ENCODE measurements at places on chromosomes 11 and 22.

DNA sequence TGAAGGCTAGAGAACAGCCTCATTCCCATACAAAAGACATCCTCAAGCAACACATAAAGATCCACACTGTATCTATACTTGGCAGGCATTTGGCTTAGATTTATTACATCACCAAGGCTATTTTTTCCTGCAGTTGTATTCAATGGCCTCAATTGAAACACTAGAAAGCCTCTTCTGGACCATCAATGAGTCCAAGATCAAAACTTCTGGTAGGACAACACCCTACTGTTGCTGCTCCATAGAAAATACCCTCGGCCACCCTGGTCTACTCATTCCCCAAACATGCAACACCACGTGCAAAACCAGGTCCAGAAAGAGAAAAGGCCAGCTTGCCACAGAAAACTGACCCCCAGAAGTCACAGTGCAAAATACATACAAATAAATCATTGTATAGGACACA lies 56.9 kb upstream of the CADM1 start:
- no peak for DNase-seq

DNA sequence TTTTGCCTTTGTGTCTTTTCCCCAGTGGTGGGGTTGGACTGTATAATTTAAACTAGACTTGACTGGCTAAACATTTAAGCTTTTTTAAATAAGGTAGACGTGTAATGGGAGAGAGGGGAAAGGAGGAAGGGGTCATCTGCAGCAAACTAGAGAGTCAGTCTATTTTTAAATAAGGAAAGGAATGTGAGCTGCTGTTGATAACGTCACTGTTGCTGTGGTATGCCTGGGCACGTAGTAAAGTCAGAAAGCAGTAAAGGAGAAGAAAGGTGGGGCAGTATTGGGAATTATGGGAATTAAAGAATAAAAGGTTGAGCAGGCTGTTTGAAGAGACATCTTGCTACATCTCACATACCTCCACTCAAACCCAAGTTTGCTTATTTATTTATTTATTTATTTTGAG lies 80.4 kb upstream of the FSHB start:
- no peak for DNase-seq

GRCh38 chr22:27918341-27919221 lies 475 bp downstream of the PITPNB start:
- DNase-seq: peak; percentile 66

DNA sequence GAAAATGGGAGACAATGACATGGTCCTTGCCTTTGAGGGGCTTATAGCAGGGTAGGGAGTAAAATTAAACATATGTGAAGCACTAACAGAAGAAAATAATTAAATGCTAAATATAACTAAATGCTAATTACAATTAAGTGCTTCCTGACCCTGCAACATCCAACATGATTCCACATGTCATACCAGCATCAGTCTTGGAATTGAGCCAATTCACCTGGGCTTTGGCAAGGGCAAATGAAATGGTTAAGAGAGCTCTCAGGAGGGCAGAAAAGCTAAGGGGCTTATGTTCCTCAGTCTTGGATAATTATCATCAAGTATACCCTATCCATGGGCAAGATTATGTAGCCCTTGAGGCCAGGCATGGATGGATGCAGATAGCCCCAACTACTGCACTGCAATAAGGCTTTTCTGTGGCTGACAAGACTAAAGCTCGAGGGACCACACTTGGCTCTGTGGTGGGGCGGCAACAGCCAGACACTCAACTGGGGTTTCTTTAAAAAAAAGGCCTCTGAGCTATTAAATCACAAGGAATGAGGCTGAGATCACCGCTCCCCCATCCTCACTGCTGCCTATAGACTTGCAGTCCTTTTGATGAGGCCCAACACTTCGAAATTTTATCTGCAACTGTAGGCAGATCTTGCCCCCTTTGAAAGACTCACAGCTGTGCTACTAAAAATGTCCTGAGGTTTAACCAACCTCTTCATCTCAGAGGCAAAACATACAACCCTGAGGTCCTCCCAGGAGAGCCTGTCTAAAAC lies 39.0 kb downstream of the IL18BP start:
- DNase-seq: no peak

DNA sequence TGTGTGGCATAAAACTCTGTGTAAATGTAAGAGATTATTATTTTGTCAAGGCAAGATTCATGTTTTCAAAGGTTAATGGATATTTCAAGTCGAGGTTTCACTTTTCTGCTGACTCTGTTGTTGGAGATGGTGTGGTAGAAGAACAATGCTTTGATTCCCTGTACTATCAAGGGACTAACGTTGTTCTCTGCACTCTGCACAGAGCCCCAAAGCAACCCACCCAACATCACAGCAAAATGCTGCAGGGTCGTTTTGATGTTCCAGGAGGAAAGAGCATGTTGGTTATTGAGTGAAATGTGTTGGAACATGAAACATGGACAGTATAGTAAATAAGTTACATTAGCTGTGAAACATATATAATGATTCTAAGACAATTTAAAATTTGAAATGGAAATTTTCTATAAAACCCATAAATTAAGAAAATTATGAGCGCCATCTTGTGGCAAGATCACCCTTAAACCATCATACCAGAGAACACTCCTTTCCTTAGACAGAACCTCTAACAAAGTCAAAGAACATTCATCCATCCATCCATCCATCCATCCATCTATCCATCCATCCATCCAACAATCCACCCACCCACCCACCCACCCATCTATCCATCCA lies 164.4 kb upstream of the ZBED5 start:
- DNase-seq: peak; percentile 25

- DNase-seq: no peak
Measured at GRCh38 chr11:38582151-38582550, 1984.1 kb upstream of the RAG2 start.

GRCh38 chr11:72738199-72739141 lies 13.7 kb downstream of the ARAP1 start:
- peak; percentile 81 for DNase-seq

GRCh38 chr11:76240161-76240540 lies 33.8 kb upstream of the WNT11 start:
- no peak for DNase-seq

DNA sequence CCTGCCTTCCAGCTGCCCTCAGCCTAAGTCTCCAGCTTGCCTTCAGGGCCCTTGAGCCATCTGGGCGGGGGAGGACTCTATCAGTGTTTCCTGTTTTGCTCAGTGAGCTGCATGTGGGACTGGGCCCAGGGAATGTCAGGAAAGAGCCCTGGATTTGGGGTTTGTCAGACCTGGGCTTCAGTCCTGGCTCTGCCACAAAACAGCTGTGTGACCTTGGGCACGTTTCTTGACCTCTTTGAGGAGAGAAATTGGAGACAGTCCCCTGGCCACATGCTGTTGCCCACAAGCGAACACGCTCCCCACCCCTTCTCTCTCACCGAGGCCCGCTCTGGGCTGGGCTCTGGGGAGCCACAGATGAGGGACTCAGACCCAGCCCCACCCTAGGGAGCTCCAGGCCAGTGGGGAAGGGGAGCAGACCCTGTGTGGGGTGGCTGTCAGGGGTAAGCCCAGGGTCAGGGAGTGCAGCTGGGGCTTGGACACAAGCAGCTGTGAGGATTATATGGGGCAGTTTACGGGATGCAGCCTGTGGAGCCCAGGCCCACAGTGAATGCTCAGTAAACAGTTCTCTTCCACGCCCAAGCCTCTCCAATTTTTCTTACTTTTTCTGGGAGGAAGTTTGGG lies 12.3 kb downstream of the MYO7A start:
- peak; percentile 82 for DNase-seq

DNA sequence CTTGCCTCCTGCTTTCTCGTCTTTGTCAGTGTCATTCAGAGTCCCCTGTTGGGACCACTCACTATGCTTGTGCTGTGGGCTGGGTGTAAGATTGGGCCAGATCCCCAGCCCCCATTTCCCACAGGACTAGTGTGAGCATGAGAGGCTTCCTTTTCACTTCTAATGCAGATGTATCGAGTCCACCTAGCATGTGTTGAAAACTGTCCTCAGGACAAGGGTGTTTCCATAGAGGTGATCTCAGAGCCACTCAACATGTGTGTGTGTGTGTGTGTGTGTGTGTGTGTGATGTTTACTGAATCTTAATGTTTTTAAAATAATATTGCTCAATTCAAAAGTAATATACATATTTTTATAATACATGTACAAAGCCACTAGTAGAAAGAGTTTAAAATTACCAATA lies 11.4 kb upstream of the CD44 start:
- DNase-seq: no peak

DNA sequence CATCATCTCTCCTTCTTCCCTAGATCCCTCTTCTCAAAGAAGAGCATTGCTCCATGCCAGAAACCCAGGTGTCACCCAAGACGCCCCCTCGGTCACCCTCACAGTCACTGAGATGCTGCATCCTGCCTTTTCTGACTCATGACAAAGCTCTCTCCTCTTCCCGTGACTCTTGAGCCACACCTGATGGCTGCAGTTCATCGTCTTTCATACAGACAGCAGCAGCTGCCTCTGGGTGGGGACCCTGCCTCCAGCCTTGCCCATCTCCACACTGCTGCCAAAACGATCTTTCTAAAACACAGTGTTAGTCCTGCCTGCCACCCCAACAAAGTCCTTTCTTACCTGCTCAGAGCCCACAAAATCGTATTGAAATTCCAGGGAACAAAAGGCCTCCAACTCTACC lies 44.8 kb downstream of the BUD13 start:
- DNase-seq: no peak

GRCh38 chr11:75925785-75926164 lies 110.8 kb downstream of the UVRAG start:
- DNase-seq: no peak

DNA sequence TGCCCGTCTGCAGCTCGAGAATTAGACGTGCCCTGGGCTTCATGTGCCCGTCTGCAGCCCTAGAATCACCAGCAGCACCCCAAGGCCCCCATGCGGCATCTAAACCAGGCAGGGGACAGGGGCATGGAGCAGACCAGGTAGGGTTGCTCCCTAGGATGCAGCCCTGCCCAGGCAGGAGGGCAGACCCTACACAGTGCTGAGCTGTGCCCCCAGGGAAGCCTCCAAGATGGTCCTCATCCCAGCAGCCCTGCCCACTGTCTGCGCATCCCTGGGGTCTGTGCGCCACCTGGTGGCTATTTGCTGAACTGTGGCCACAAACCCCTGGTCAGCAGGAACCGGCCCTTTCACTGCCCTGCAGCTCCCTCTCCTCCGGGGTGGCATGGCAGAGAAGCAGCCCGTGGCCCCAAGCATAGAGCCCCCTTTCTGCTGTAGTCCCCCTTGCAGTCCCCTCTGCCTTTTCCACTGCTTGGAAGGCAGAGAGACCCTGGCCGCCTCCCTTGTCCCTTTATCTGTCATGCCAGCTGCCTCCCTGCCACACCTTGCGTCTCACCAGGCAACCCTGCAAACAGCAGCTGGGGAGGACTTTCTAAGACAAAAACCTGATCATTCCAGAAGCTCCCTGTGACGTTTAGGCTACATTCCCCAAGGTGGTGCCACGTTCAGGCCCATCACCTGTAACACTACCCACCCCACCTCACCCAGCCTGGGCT lies 86.6 kb downstream of the KCNQ1 start:
- DNase-seq: peak; percentile 71

DNA sequence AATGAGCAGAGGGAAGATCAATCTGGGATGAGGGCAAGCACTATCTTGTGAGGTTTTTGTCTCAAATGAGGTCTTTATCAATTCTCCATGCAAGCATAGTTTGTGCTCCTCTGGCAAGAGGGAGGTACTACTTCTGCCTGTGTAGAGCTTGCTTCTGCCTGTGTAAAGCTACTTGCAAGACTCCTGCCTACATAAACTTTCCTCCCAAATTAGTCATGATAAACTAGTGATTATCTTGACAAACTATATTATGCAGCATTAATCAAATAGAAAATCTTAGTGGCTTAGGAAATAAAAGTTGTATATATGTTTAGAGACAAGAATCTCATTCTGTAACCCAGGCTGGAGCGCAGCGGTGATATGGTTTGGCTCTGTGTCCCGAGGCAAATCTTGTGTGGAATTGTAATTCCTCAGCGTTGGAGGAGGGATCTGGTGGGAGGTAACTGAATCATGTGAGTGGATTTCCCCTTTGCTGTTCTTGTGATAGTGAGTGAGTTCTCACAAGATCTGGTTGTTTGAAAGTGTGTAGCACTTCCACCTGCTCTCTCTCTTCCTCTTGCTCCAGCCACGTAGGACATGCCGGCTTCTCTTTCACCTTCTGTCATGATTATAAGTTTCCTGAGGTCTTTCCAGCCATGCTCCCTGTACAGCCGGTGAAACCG lies 8.0 kb upstream of the MMP10 start:
- DNase-seq: no peak

DNA sequence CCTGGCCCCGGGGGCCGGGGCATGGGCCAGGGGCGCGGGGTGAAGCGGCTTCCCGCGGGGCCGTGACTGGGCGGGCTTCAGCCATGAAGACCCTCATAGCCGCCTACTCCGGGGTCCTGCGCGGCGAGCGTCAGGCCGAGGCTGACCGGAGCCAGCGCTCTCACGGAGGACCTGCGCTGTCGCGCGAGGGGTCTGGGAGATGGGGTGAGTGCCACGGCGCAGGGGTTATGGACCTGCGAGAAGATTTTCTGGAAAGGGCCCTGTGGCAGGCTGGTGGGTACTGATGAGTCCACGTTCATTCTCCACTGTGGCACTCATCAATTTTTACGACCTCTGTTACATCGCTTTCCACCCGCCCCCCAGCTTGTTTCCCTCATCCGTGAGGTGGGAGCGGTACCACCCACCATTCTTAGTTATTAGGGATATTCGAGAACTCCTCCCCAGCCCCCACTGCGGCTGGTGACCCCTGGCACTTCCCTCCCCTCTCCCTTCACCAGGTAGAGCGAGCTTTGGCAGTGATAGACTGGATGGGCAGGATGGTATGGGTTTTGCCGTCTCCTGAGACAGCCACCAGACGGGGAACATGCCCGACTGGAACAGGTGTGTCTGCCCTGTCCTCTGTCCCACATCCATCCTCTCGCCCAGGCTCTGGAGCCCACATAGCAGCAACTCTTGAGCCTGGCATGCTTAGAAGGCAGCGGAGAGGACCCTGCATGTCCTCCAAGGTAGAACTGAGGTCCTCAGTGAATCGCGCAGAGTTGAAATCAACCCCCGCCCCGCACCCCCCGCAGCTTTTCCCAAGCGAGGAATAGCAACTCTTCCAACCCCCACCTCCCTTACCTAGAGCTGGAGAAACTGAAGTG lies 562 bp downstream of the DGAT2 start:
- no peak for DNase-seq

DNA sequence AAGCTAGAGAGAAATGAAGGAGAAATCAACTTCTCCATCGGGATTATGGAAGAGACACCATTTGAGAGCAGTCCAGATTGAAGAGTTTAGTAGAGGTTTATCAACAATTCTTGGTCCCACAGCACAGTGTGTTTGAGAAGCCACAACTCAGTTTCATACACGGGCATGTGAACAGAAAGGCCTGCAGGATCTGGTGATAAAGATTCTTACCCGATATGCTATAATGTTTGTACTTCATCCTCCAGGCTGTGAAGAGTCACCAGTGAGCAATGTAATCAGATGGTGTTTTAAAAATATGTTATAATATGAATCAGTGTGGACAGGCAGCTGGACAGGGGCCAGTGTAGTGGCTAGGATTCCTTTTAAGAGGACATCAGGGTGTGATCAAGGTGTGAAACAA lies 29.7 kb upstream of the VWA5A start:
- no peak for DNase-seq

DNA sequence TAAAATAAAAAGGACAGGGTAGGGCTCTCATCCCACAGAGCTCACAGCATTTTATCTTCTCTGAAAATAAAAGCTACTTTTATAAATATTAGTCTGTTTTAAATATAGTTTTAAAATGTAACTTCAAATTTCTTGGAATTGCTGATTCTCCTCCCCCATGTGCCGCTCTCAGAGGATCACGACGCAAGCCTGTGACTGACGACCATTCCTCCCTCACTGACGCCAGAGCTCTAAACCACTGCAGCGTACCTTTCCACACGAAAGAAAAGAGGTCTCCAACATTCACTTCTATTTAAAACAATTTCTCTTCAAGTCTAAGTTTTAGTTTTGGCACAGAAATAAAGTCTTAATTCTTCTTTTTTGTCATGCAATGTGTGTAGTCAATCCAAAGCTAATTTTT lies 9.3 kb downstream of the TOLLIP start:
- DNase-seq: no peak

Measured in NB4 (cell line).